Upper lobe of right lung (tissue), 1 donor: ENCODE measurements at places on chromosomes 4 and X. TPM values are rescaled to one million over a fixed set of nuclear protein-coding genes. Genes with fewer than 3 reads are reported as not detected.

DNA sequence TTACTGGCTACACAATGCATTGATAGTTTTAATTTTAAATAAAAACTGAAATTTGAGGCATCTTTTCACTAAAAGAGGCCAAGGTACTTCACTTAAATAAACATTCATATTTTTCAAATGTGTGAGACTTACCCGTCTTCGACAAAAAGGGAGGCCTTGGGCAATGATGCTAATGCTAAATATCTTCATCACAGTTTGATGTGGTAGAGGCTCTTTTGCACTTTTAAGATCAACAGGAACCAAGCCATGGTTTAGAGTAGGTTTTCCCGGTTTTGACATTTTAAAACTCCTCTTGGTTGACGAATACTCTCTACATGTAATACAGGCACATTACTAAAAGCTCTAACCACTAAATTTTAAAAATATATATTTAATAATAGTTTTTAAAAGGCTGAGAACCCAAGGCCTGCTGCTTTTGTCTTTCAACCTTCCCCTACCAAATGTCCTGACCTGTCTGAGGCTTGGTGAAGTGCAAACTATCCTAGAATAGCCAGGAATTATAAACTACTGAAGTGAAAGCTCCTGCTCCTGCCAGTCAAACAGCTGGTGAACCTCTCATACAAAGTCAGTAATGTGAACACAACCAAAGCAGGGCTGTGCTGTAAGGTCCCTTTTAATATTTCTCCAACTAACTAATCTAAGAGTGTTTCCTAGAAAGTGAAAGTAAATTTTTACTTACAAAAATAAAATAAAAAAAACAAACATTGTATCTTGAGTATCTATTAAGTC, 153.7 kb downstream of the FBXW7 start:
- H3K27me3 ChIP-seq: no peaks in the 10 kb centered on the region
- H3K27ac ChIP-seq: peak overlapping the region; percentile 59
- peak overlapping the region; percentile 26 for H3K4me3 ChIP-seq
- H3K36me3 ChIP-seq: no peaks in the 10 kb centered on the region
- DNase-seq: no peak

DNA sequence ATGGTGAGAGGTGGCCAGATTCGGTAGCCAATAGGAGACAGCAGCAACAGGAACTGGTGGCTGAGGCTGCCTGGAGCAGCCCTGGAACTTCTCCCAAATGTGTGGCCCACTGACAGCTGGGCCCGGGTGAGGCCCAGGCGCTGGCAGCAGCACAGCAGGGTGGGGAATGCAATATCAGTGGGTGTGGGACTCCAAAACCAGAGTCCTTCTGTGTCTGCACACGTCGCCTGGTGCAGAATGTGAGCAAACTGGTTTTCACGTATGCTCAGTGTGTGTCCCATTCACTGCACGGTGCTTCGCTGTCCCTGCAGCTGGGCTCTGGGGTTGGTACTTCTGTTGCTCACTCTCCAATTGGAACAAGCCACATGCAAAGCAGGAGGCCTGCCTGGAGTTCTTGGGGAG, 14.4 kb upstream of the CENPU start:
- no peak overlapping the region for H3K4me3 ChIP-seq
- H3K27ac ChIP-seq: peak overlapping the region; percentile 78
- no peaks in the 10 kb centered on the region for H3K27me3 ChIP-seq

GRCh38 chr4:78939667-78940008, 400 bp upstream of the PAQR3 start:
- peak overlapping the region; percentile 32 for H3K27ac ChIP-seq
- peak overlapping the region; percentile 68 for H3K4me3 ChIP-seq
- no peaks in the 10 kb centered on the region for H3K36me3 ChIP-seq
- H3K27me3 ChIP-seq: no peaks in the 10 kb centered on the region

- H3K4me1 ChIP-seq: no peaks in the 10 kb centered on the region
- H3K27me3 ChIP-seq: no peaks in the 10 kb centered on the region
- no peak overlapping the region for H3K4me3 ChIP-seq
- no peak overlapping the region for H3K27ac ChIP-seq
- DNase-seq: no peak
These were observed 54.8 kb upstream of the RBMXL3 start for GRCh38 chrX:115134382-115134781.

GRCh38 chrX:110944311-110944750, 148.7 kb upstream of the CHRDL1 start:
- H3K4me1 ChIP-seq: no peaks in the 10 kb centered on the region

DNA sequence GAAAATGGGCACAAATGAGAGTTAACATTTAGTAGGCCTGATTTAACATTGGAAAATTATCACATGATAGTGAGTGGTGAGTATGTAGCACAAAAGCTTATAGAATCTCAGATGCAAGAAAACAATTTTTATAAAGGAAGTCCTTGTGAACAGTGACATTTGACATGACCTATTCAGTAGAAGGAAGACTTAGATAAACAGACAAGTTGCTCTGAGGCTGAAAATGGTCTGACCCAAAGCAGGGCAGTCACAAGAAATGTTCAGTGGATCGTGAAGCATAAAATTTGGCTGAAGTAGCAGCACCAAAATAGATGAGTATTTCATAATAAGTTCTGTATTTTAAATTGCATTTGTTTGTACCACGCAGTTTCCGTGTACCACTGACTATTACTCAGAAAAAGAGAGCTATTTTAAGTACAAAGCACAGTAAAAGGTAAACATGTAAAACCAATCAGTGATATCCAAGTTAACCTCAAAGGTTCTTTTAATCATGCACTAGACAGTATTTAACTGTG, 605.7 kb upstream of the PABPC4L start:
- DNase-seq: no peak
- no peaks in the 10 kb centered on the region for H3K36me3 ChIP-seq
- H3K27me3 ChIP-seq: no peaks in the 10 kb centered on the region
- no peak overlapping the region for H3K27ac ChIP-seq
- H3K4me3 ChIP-seq: no peak overlapping the region
- no peaks in the 10 kb centered on the region for H3K4me1 ChIP-seq

- no peak overlapping the region for H3K4me3 ChIP-seq
- no peaks in the 10 kb centered on the region for H3K4me1 ChIP-seq
- H3K27ac ChIP-seq: no peak overlapping the region
- no peaks in the 10 kb centered on the region for H3K36me3 ChIP-seq
- no peak for DNase-seq
These were observed 156.8 kb upstream of the HS3ST1 start for GRCh38 chr4:11585506-11585905.

- H3K4me1 ChIP-seq: no peaks in the 10 kb centered on the region
- H3K27ac ChIP-seq: no peak overlapping the region
- H3K4me3 ChIP-seq: no peak overlapping the region
These were observed 1039.6 kb downstream of the PDHA2 start for GRCh38 chr4:96879527-96879926.

GRCh38 chr4:41644915-41645295, 103.6 kb downstream of the PHOX2B start:
- no peak overlapping the region for H3K27ac ChIP-seq
- H3K36me3 ChIP-seq: peaks cover 16% of the 10 kb centered on the region
- no peaks in the 10 kb centered on the region for H3K27me3 ChIP-seq
- H3K4me1 ChIP-seq: peaks cover 16% of the 10 kb centered on the region

DNA sequence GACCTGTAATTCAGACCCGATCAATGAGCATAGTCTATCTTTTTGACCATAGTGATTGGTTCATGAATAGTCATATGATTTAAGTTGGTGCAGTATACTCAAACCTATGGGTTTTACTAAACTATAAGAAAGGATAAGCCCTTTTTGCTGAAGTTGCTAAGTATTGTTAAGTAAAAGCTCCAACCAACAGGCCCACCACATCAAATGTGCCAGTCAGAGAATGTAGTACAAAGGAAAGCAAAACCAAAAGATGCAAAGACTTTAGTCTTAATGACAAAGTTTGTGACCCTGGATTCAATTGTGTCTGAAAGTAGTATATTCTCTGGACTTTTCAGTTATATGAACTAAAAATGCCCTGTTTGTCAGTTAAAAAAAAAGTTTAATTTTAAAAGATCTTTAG, 208.1 kb upstream of the TET2 start:
- no peaks in the 10 kb centered on the region for H3K4me1 ChIP-seq
- no peaks in the 10 kb centered on the region for H3K27me3 ChIP-seq
- H3K27ac ChIP-seq: no peak overlapping the region
- no peak overlapping the region for H3K4me3 ChIP-seq
- no peak for DNase-seq
- H3K36me3 ChIP-seq: no peaks in the 10 kb centered on the region

GRCh38 chr4:52861171-52861823, 820 bp upstream of the RASL11B start:
- no peaks in the 10 kb centered on the region for H3K36me3 ChIP-seq
- DNase-seq: no peak
- peaks cover 18% of the 10 kb centered on the region for H3K4me1 ChIP-seq

DNA sequence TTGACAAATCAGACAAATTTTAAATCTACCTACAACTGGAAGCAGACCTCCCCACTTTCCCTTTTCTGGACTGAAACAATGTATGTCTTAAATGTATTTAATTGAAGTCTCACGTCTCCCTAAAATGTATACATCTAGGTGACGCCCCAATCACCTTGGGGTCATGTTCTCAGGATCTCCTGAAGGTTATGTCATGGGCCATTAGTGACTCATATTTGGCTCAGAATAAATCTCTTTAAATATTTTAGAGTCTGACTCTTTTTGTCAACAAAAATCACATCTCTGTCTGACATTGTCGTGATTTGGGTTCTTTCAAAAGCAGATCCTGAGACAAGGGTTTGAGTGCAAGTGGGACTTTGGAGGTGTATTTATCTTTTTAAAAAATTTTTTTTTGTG, 26.2 kb upstream of the BOD1L1 start:
- H3K4me3 ChIP-seq: peak overlapping the region; percentile 52
- no peak overlapping the region for H3K27ac ChIP-seq
- DNase-seq: no peak
- no peaks in the 10 kb centered on the region for H3K36me3 ChIP-seq

The P2RY10 gene
- total RNA-seq: 1.8 TPM

The ARMCX1 gene
- total RNA-seq: 21.7 TPM

The TTC29 gene
- total RNA-seq: not detected

The UGT2B17 gene
- not detected for total RNA-seq
